A549 treated with CpdA at 1 μM for 4 hours (cell line): ENCODE measurements at places on chromosomes 5 and 9. TPM values are rescaled to one million over a fixed set of nuclear protein-coding genes. Genes with fewer than 3 reads are reported as not detected.

The ACOT12 gene
- 0.08 TPM in 1 of 5 replicates, not detected in the others for total RNA-seq

The ASTN2 gene
- total RNA-seq = 4.3 to 6.8 TPM (median 5.5 TPM) in 5 replicates

The FAM221B gene
- total RNA-seq = not detected in 5 replicates

The PCDHB11 gene
- total RNA-seq = 0.06 to 0.14 TPM (median 0.09 TPM) in 5 replicates

The EQTN gene
- not detected in 5 replicates for total RNA-seq
